Articular chondrocyte of knee joint (primary cell): ENCODE measurements at places on chromosomes 2 and 18. TPM values are rescaled to one million over a fixed set of nuclear protein-coding genes. Genes with fewer than 3 reads are reported as not detected.

UBE2E3 gene
- total RNA-seq, result 48.0 and 48.8 TPM in 2 replicates

IL1F10 gene
- total RNA-seq, result not detected in 2 replicates

GALNT13 gene
- 0.11 and 0.13 TPM in 2 replicates for total RNA-seq

LGALSL gene
- total RNA-seq, result 8.3 and 9.8 TPM in 2 replicates

HOXD3 gene
- 3.7 and 6.4 TPM in 2 replicates for total RNA-seq

CENPA gene
- total RNA-seq, result 5.2 and 7.2 TPM in 2 replicates

PTPN4 gene
- total RNA-seq, result 18.8 and 30.4 TPM in 2 replicates

GCKR gene
- 0.43 and 0.78 TPM in 2 replicates for total RNA-seq

CRYGB gene
- total RNA-seq, result not detected in 2 replicates

KCNJ13 gene
- under 0.01 TPM in 1 of 2 replicates, not detected in the other for total RNA-seq

EMX1 gene
- not detected in 2 replicates for total RNA-seq

SERPINB13 gene
- total RNA-seq, result not detected in 2 replicates

IL36A gene
- total RNA-seq, result not detected in 2 replicates

KHK gene
- total RNA-seq, result 0.26 and 0.65 TPM in 2 replicates

CXCR2 gene
- not detected in 2 replicates for total RNA-seq

CROCC2 gene
- total RNA-seq, result under 0.01 TPM in 2 replicates

COLEC12 gene
- total RNA-seq, result 28.0 and 38.5 TPM in 2 replicates

CCDC121 gene
- 1.8 and 2.3 TPM in 2 replicates for total RNA-seq

SUCLG1 gene
- 52.2 and 66.1 TPM in 2 replicates for total RNA-seq

GTF2A1L gene
- 4.6 TPM in 1 of 2 replicates, not detected in the other for total RNA-seq

GAREM1 gene
- total RNA-seq, result 3.0 and 5.1 TPM in 2 replicates

NPHP1 gene
- 8.6 and 11.8 TPM in 2 replicates for total RNA-seq

SRD5A2 gene
- total RNA-seq, result not detected in 2 replicates
